ENCODE measurements at places on chromosomes 3 and 15.
A peak's percentile ranks its signal among the peaks of the same experiment; 100 is the strongest.

DNA sequence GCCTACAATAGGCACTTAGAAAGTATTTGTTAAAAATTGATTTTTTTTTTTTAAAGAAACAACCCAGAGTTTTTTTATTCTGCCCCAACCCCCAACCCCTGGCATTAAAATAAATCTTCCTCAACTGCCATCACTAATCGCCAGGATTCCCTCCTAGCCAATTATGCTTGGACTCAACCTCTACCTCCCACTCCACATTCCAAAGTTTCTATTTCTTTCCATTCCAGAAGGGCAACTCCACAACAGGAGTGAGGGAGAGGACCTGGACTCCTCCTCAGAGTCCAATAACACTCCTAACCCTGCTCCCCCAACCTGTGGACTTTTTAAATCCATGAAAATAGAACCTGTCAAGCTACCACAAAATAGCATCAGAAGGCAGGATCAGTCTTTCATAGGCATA lies 99.4 kb downstream of the ADAMTS9 start:
- no peak for DNase-seq
- H3K4me1 ChIP-seq, result no peaks in the 10 kb centered on the region
- no peaks in the 10 kb centered on the region for H3K27me3 ChIP-seq
- no peak overlapping the region for H3K27ac ChIP-seq

- no peak overlapping the region for H3K4me3 ChIP-seq
- H3K36me3 ChIP-seq, result no peaks in the 10 kb centered on the region
- H3K4me1 ChIP-seq, result no peaks in the 10 kb centered on the region
- H3K27ac ChIP-seq, result no peak overlapping the region
- DNase-seq, result no peak
These were observed 202.7 kb upstream of the MLF1 start for GRCh38 chr3:158368271-158368670.

DNA sequence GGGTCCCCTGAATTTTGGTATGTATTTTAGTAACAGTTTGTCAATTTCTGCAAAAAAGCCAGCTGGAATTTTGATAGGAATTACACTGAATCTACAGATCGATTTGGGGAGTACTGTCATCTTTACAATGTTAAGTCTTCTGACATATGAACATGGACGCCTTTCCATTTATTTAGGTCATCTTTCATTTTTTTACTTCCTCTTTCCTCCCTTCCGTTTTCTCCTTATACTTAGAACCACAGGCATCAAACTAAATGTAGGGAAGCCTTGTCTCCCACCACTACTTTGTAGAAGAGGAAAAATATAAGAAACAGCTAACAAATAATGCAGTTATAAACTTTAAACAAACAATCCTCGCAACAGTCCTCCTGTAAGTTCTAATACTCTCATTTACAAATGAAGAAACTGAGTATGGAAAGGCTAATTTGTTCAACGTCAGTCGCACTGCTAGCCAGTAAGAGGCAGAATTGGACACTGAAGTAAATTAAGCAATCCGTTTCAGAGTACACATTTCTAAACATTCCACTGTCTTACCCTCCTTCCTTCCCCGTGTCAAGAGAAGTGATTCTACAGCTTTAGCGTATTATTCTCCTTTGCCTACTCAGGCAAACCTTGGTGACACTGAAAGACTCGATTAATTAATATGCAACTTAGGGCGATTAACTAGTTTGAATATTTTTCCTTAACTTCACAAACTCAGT lies 25.6 kb downstream of the RHOA start:
- no peak overlapping the region for H3K27ac ChIP-seq
- peaks cover 29% of the 10 kb centered on the region for H3K4me1 ChIP-seq
- H3K27me3 ChIP-seq, result no peaks in the 10 kb centered on the region
- H3K4me3 ChIP-seq, result no peak overlapping the region

DNA sequence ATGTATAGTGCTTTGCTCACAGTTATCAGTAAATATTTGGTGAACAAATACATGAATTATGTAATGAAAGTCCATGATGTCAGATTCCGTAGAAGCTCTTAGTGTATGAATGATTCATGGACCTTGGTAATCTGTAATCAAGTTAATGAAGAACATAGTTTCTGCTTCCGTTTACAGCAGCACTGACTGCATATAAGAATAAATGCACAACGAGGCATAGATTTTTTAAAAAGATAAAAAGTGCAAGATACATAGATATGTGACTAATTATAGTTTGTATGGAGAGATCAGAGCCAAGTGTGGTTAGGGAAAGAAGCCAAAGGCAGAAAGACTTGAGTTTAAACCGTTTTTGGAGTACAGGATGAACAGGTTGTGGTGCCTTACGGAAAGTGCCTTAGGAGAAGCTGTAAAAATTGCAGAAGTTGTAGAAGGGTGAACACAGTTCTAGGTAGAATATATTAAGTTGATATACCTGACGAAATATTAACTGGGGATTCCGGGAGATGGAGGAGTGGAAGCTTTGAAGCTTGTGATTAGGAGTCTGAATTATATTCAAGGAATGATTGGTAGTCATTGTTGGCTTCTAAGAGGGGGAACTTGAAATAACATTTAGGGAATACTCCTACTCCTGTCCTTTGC lies 293.1 kb downstream of the NLGN1 start:
- H3K4me3 ChIP-seq, result no peak overlapping the region
- H3K4me1 ChIP-seq, result no peaks in the 10 kb centered on the region
- DNase-seq, result no peak
- H3K27me3 ChIP-seq, result no peaks in the 10 kb centered on the region
- H3K27ac ChIP-seq, result no peak overlapping the region

- no peaks in the 10 kb centered on the region for H3K27me3 ChIP-seq
- H3K27ac ChIP-seq, result no peak overlapping the region
- no peaks in the 10 kb centered on the region for H3K4me1 ChIP-seq
- no peaks in the 10 kb centered on the region for H3K36me3 ChIP-seq
- no peak overlapping the region for H3K4me3 ChIP-seq
- no peak for DNase-seq
These were observed 37.8 kb downstream of the SCG5 start for GRCh38 chr15:32679298-32679690.

- H3K27me3 ChIP-seq, result no peaks in the 10 kb centered on the region
- H3K4me3 ChIP-seq, result no peak overlapping the region
- DNase-seq, result no peak
- no peak overlapping the region for H3K27ac ChIP-seq
These were observed 78.9 kb downstream of the CDIN1 start for GRCh38 chr15:36658312-36658711.

GRCh38 chr3:150080058-150080730 lies 109.5 kb upstream of the PFN2 start:
- peaks cover 13% of the 10 kb centered on the region for H3K4me1 ChIP-seq
- H3K27ac ChIP-seq, result peak overlapping the region; percentile 59
- H3K4me3 ChIP-seq, result no peak overlapping the region
- no peaks in the 10 kb centered on the region for H3K36me3 ChIP-seq
- no peak for DNase-seq
- H3K27me3 ChIP-seq, result no peaks in the 10 kb centered on the region

DNA sequence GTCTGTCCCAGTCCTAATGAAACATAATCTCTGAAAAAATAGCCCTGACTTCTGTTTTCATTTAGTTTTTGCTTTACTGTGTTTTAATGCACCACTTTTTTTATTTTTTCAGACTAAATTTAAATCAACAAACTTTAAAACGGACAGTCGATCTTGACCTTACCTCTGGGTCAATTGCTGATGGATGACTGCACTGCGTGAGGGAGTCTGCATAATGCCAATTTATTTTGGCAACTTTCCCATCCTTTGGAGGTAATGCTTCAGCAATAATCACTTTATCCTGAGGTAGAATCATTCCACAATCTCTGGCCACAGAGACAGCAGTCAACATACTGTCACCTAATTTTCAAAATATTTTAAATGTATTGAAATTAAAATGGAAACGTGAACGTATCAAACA lies 32.5 kb upstream of the GP5 start:
- H3K27ac ChIP-seq, result no peak overlapping the region
- H3K4me3 ChIP-seq, result no peak overlapping the region
- no peaks in the 10 kb centered on the region for H3K27me3 ChIP-seq
- no peak for DNase-seq
- H3K4me1 ChIP-seq, result no peaks in the 10 kb centered on the region

DNA sequence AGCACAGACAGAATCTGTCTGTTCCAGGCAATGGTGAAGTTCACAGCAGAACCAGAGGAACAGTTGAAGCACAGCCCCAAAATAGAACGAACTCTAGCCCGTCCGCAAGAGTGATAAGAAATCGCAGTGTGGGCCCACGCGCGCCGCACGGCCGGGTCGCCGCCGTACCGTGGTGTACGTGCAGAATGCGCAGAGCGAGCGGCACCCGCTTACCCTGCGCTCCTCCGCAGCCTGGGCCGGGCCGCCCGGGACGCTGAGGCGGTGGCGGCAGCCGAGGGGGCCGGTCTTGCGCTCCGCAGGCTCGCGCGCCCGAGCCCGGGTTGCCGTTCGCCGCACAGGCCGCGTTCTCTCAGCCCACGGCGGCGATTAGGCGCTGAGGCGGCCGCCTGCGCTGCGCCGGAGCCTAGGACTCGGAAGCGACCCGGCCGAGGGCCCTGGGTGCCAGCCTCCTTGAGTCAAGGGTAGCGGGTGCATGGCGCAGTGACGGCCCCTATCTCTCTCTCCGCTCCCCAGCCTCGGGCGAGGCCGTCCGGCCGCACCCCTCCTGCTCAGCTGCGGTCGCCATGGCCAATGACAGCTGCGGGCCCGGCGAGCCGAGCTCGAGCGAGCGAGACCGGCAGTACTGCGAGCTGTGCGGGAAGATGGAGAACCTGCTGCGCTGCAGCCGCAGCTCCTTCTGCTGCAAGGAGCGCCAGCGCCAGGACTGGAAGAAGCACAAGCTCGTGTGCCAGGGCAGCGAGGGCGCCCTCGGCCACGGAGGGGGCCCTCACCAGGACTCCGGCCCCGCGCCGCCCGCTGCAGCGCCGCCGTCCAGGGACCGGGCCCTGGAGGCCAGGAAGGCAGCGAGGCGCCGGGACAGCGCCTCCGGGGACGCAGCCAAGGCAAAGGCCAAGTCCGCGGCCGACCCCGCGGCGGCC lies 20.5 kb downstream of the WDR73 start:
- H3K4me3 ChIP-seq, result peak overlapping the region; percentile 71
- no peaks in the 10 kb centered on the region for H3K27me3 ChIP-seq
- peak overlapping the region; percentile 99 for H3K27ac ChIP-seq
- no peaks in the 10 kb centered on the region for H3K36me3 ChIP-seq
- peak; percentile 78 for DNase-seq

GRCh38 chr15:35505809-35506208 lies 40.2 kb downstream of the DPH6 start:
- no peak overlapping the region for H3K4me3 ChIP-seq
- H3K4me1 ChIP-seq, result no peaks in the 10 kb centered on the region
- H3K27me3 ChIP-seq, result no peaks in the 10 kb centered on the region

GRCh38 chr15:72481015-72481659 lies 7.0 kb downstream of the ARIH1 start:
- H3K27ac ChIP-seq, result no peak overlapping the region
- no peaks in the 10 kb centered on the region for H3K27me3 ChIP-seq
- H3K36me3 ChIP-seq, result peaks cover 36% of the 10 kb centered on the region
- no peak for DNase-seq
- H3K4me3 ChIP-seq, result no peak overlapping the region
- H3K4me1 ChIP-seq, result peaks cover 52% of the 10 kb centered on the region

DNA sequence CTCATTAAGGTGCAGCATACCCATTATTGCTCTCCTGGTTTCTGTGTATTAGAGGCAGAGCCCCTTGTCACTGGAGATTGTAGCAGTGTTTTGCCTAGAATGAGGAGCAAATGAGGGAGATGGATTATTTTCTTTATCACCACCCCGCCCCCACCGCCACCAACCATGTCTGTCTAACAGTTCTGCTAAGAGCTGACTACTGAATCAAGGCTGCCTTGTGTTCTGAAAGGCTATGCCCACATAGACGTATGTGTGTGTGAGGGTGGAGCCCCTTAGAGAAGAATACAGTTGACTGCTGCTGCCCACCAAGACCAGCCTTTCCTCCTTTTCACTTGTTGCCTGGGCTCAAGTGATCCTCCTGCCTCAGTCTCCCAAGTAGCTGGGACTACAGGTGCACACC lies 47.4 kb downstream of the RAD54L2 start:
- no peaks in the 10 kb centered on the region for H3K4me1 ChIP-seq
- no peak for DNase-seq
- H3K27me3 ChIP-seq, result no peaks in the 10 kb centered on the region
